ENCODE measurements at places on chromosomes 3 and 15.

- DNase-seq, result peak; percentile 52
Observed at GRCh38 chr3:171446801-171447578, 13.2 kb downstream of the TNIK start.

GRCh38 chr15:74630284-74631086, 14.8 kb downstream of the CLK3 start:
- peak; percentile 13 for DNase-seq

GRCh38 chr3:14797731-14798130, 21.0 kb upstream of the FGD5 start:
- no peak for DNase-seq

GRCh38 chr15:57015897-57016296, 97.5 kb downstream of the TCF12 start:
- DNase-seq, result no peak

- peak; percentile 27 for DNase-seq
Observed at GRCh38 chr3:177852001-177852807, 654.9 kb upstream of the TBL1XR1 start.

DNA sequence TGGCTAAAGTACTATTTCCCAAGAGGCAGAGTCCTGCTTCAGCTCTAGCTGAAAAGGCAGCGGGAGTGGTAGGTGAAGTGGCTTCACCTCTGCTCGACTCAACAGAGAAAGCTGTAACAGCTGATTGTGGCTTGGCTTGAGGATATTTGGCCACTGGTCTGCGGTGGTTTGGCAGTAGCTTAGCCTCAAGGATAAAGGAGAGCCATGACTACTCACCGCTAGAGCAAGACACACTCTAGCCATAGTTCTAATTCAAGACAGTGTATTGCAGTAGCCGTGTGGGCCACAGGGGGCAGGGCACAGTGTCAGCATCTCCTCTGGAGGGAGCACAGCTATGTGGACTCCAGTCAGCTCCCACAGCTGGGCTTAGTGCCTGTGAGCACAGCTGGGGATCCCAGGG, 23.5 kb downstream of the TPRG1 start:
- no peak for DNase-seq

- no peak for DNase-seq
Observed at GRCh38 chr3:135231737-135232136, 436.7 kb downstream of the EPHB1 start.

DNA sequence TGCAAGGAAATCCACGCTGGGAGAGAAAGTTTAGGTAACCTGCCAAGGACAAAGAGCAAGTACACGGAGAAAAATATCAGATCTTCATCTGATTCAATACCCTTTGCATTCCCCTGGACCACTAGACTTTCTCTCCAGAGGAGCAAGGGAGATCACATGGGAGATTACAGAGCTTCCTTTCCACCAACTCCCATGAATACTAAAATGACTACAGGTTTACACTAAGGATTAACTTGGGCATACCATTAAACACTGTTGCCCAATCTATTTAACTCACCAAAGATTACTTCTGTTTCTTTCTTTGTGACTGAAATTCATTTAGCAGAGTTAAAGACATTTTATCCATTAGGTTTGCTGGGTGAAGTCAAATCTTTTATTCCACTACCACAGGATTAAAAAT, 71.2 kb downstream of the RYK start:
- no peak for DNase-seq

DNA sequence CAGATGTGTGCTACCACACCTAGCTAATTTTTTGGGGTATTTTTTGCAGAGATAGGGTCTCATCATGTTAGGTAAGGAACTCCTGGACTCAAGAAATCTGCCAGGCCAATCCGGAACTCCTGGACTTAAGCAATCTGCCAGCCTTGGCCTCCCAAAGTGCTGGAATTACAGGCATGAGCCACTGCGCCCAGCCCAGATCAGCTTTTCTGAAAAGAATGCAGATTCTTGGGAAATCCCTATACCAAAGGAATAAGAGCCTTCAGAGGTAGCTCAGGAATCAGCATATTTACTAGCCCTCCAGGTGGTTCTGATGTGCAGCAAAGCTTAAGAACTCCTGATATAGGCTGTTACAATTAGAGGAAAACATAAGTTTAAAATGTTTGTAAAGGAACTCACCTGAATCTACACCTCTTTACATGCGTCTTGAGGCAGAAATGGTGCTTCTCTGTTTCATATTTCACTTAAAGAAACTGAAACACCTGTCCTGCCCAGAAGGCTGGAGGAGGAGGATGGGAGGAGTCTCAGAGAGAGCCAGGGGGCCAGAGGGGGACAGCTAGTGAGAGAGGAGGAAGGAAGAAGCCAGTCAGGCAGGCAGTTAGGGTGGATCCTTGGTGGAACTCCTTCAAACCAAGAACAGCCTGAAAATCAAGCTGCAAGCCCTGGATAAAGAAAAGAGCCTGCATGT, at the start of gene XCR1:
XCR1 (minus strand) TSS at position 463 of the 685 bp plus-strand sequence. CDS start 5,536 bp downstream, outside the sequence.
- DNase-seq, result no peak

GRCh38 chr15:74168711-74169126, 4.8 kb upstream of the ISLR start:
- no peak for DNase-seq

- DNase-seq, result no peak
Observed at GRCh38 chr3:122024800-122025199, 2.8 kb upstream of the ILDR1 start.

DNA sequence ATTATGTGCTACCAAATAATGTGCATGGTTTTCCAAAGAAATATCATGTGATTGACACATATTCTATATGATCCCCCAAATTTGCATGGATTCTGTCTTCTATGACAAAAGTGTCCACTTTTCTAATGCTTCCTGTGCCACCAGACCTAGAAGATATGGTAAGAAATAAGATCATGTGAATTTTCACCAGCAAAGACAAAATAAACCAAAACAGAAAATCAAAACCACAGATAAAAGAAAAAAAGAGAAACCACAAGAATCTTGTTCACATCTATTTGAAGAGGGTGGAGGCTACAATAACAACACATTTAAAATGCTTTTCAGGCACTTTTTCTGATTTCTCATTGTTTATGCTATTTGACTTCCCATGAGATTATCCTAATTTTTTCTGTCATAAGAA, 303.4 kb downstream of the DIPK2A start:
- no peak for DNase-seq

DNA sequence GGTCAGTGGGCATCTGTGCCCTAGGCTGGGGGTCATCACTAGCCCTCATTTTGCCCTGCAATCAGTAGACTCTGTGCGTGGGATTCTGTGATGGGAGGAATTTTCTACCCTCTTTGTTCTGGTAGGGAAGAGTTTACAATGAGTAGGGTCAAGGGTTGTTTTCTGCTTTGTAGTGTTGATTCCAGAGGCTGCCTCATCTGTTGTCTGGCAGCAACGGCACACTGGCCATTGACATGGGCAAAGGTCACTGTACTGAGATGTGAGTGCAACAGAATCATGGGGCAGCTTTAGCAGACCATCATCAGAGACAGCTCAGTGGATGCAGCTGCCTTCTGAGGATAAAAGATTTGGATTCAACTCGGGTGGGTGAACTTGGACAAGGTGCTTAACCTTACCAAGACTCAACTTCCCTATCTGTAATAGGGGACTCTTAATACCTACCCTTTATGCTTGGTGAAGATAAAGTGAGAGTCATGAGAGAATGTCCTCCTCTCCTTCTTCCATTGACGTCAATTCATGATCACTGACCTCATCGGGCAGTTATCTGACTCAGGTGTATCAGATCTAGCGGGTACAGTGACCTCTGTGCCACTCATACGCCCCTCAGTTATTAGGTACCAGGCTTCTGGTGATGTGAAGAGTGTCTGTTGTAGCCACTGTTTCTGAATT, 127.5 kb downstream of the RPLP1 start:
- no peak for DNase-seq

GRCh38 chr3:23999012-23999641, 54.0 kb downstream of the NR1D2 start:
- DNase-seq, result peak; percentile 70

GRCh38 chr15:56242576-56243162, 1.0 kb downstream of the RFX7 start:
- no peak for DNase-seq

GRCh38 chr3:150825192-150825915, 62.4 kb upstream of the SIAH2 start:
- DNase-seq, result no peak

GRCh38 chr3:135017003-135017893, 222.2 kb downstream of the EPHB1 start:
- DNase-seq, result no peak

GRCh38 chr3:81846988-81847387, 85.5 kb upstream of the GBE1 start:
- DNase-seq, result no peak

DNA sequence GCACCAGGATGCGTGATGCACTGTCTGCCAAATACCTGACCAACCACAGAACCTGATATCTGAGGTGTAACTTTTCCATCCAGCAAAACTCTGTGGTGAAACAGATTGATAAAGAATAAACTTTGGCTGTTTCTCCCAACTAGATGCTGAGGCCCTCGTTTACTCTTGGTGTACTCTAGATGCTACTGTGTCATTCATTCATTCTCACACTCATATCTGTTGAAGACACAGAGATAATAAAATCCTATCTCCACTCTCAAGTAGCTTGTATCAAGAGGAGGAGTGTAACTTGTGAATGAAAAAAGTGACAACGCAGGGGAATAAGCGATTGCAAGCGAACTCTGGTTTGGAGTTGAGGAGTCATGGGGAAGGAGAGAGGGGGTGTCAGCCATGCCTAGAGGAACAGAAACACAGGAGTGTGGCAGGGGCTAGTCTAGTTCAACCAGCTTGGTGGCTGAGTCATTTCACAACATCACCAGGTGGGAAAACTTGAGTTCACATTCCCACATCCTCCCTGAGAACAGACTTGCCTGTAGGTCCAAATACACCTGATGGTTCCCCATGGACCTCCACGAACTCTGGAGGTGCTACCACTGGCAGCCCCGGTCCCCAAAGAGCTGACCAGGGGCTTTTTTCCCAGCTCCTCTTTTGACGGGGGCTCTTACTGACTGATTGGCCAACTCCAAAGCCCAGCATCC, 73.3 kb upstream of the SNRK start:
- no peak for DNase-seq

DNA sequence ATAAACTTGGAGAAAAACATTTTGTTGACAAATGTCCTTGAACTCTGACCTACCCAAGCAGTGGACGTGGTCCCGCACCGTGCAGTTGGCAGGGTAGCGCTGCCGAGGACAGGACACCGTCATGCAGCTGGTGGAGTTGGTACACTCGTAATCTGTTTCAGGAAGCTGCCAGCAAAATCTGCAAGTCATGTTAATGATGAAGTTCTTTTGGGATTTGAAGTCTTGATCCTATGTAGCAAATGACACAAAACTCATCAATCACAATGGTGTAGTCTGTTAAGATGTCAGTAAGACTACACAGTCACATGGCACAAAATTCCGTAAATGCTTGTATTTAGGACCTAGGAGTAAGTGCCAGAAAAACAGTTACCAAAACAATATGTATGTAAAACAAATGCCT, 5.5 kb downstream of the TM2D3 start:
- peak; percentile 38 for DNase-seq

GRCh38 chr3:144894576-144894975, 923.0 kb downstream of the DIPK2A start:
- DNase-seq, result no peak

DNA sequence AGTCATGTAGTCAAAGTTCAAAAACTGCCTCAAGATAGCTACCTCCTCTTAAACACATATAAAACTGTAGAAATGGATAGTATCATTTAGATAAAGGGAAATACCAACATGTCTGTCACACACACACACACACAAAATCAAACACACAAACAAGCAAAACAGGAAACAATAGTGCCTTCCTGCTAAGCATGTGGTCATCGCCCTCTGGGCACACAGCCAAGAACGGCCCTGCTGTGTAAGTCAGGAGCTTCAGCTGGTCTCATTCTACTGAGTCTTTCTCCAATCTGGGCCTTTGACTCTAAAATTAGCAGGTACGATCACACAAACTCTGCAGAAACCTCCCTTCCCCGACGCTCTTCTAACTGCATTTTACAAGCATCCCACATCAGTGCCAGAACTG, 272.2 kb upstream of the CHRNA7 start:
- peak; percentile 29 for DNase-seq

DNA sequence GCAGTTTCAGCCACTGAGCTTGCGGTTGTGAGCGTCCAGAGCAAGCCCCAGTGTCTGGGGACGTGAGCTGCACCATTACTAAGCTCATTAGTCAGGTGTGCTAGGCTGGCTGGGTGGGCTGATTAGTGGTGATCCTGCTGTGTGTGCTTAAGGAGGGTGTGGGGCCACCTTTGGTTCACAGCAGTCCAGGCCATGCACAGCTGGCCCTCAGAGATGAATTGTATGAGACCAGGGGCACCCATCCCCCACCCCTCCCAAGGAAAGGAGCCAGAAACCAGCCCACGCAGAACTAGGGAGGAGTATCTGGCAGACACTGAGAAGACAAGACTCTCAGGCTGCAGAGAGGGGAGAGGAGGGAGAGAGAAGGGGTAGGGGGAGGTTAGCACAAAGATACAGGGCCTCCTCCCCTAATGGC, 3.8 kb downstream of the TYRO3 start:
- DNase-seq, result no peak

DNA sequence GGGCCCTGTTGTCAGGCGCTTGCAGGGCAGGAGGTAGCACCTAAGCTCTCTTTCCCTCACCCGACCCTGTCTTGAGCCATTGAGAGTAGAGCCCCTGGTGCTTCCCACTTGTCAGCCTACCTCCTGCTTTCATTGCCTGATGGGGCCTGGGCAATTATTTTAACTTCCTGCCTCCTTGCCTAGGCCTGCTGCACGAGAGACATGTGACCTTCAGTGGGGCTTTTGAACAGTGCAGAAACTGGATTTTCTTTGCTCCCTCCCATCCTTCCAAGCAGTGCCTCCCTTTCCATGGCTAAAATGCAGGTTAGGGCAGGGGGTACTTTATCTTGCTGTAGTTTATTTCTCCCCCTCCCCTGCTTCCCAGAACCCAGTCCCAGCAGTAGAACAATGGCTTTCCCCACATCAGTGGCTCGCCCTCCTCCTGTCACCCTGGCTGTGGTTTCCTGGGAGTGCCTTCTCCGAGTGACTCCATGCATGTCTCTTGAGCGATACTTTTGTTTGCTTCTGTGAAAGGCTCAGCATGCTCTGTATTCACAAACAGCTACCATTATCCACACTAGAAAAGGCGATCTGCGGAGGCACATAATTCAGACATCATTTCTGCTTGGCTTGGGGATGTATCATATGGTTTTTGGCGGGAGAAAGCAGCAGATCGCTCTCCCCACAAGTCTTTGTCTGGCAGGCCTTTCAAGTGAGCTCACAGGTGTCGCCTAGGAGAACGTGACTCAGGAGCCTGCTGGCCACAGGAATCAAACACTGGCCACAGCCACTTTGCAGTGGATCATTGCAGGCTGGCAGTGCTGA, 24.1 kb downstream of the PDIA5 start:
- no peak for DNase-seq

Data from fibroblast of skin of scalp (primary cell).